GM04504 (cell line): ENCODE measurements at places on chromosomes 13 and 19.

- no peak for DNase-seq
Observed at GRCh38 chr13:94115054-94115453, 364.4 kb downstream of the DCT start.

- DNase-seq = peak; percentile 20
Observed at GRCh38 chr13:33446821-33447725, 161.5 kb upstream of the STARD13 start.

DNA sequence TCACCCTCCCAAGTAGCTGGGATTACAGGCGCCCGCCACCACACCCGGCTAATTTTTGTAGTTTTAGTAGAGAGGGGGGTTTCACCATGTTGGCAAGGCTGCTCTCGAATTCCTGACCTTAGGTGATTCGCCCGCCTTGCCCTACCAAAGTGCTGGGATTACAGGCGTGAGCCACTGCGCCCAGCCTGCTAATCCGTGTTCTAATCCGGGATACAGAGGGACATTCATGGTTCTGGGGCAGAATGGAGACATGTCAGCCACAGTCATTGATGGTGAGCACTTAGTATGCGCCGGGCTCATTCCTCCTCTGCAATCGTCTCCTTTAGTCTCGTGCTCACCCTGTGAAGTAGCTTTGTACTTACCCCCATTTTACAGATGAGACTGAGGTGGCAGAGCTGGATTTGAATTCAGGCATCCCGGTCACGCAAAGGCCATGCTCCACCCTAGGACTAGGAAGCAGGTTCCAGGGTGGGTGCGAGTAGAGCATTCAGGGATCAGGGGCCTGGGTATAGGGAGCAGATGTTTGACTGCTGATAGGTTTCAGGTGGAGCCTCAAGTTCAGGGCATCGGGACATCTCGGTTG, 8.2 kb downstream of the RRAS start:
- no peak for DNase-seq

DNA sequence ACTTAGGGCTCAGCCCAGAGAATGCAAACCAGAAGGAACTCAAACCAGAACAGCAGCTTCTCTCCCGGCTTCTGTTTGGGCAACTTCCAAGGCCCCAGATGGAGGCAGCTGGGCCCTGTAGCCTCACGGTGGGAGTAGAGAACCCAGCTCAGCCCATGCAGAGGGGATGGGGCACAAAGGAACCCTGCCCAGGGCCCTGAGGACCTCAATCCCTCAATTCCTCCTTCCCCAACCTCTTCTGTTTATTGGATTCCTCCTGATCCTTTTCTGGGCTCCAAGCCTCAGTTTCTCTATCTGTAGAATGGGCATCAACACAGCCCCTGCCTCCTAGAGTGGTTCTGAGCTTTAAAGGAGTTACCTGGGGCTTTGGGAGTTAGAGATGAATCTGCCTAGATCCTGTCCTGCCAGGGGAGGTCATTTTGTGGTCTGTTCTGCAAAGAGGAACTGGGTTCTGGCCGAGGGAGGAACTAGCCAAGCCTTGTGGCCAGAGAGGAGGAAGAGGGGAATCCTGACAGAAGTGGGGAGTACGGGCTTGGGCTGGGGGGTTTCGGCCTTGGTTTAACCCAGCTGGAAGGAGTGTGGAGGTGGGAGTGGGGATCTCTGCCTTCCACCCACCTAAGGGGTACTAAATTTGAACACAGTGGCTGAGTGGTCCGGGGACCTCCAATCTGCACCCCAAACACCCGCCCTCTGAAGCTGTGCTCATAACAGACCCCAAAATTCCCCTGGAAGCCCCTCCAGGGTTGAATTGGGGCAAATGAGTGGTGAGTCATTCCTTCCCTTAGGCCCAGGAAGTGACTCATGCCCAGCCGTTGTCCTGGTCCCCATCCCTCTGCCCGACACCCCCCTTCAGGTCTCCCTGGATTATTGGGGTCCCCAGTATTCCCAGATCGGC, 2.7 kb downstream of the ADGRE5 start:
- DNase-seq = peak; percentile 32

DNA sequence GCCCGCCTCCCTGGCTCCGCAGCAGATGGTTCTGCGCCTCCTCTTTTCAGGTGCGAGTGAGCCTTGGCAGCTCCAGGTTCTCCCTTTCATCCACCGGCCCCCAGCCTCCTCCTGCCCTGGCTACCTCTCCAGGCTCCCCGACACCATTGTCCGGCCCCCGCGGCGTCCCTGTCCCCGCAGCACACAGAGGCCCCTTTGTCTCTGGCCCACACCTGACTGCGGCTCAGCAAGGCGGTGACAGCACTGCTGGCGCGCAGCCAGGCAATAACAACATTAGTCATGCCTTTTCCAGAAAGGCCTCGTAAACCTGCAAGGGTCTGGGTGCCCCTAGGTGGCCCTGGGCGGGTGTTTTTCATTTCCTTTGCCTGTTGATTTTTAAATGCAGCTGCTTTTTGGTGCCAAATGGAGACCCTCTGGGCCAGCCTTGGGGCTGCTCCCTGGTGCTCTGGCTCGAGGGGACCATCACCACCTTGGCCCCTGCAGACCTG, 73.2 kb upstream of the MEDAG start:
- DNase-seq = no peak

GRCh38 chr13:40589285-40590109, 76.9 kb downstream of the FOXO1 start:
- peak; percentile 24 for DNase-seq

GRCh38 chr13:21971662-21972621, 301.1 kb downstream of the FGF9 start:
- DNase-seq = peak; percentile 42

DNA sequence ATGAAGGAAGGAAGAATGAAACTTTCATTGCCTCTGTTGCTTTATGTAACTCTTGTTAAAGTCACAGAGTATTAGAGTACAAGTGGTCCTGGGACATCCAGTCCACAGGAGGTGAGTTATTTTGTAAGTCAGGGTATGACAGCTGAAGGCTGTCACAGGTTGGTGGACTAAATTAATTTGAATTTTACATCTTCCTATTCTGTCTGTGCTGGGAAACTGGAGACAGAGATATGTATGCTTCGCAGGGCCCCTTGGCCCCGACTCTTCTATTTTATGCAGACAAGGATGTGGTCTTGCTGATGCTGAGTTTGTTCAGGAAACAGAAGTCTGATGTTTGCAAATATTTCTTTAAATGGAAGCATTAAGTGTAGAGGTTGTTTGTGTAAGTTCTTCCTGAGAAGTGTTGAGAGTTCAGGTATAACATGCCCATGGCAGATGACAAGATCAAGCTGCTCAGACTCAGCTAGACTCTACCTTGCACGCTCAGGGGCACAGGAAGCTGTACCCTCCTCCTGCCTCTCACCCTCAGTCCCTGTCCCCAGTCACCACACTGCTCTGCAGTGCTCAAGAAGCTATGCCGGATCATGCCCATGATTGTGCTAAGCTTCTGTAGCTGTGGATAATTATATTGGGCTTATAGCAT, 23.4 kb downstream of the RASL11A start:
- no peak for DNase-seq

- peak; percentile 66 for DNase-seq
Observed at GRCh38 chr13:46961719-46962118, 64.9 kb upstream of the HTR2A start.

DNA sequence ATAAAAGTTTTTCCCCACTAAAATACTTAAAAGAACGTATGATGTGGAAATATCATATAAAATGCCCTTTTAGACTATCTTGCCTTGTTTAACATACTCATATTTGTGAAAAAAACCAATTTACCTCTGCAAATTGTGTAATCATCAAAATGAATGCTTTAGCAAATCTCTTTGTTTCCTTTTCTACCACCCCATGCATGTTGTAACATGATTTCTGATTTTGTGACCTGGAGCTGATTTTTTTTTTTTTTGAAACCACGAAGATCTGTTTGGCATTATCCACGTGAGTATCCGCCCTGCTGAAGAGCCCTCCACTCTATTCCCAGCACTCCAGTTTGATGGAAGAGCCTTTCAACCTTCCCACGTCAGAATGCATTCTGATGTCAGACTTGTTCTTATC, 245.8 kb upstream of the NBEA start:
- DNase-seq = no peak

GRCh38 chr13:37273836-37274235, 168.4 kb upstream of the CSNK1A1L start:
- DNase-seq = no peak

- no peak for DNase-seq
Observed at GRCh38 chr13:43512221-43512620, 274.6 kb downstream of the ENOX1 start.

DNA sequence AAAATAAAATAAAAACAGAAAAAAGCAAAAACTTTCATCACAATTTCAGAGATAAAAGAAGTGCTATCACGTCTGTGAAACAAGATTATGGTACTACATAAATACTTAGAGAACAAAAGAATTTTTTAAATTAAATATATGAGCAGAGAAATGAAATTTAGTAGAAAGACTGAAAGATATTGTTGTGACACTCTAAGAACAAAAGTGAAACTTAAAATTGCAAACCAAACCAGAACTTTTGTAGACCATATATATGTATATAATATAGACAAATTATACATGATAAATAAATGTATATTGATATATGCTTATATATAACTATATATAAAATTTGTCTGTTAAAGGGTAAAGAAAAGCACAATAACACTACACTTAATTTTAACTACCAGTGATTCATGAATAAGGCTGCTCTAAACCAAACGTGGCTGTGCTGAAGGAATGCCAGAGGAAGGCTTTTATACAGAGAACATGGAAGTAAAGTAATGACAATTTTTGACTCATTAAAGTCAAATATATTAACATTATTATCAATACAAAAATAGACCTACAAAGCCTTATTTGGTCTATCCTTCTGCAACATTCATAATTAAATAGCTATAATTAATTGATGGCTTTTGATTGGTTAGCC, 1516.7 kb upstream of the PCDH20 start:
- DNase-seq = no peak

DNA sequence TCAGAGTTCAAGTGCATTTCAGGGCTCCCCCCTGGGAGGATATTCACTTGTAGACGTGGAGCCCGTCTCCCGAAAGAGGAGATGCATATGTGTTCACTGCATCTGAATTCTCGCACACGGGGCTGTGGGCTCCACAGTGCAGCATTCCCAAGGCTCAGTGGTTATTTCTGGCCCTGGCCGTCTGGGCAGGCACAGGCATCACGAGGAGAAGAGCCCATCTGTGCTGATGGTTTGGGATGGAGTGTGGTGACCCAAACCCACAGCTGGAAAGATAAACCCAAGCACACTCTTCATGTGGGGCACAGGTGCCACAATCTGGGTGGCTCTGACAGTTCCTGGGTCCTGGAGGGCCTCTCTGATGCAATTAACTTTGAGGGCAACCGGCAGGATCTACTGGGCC, 242.1 kb downstream of the TSHZ3 start:
- no peak for DNase-seq

- DNase-seq = no peak
Observed at GRCh38 chr13:23915308-23915707, 18.0 kb upstream of the C1QTNF9B start.

GRCh38 chr13:23979361-23980159, 82.3 kb upstream of the C1QTNF9B start:
- DNase-seq = peak; percentile 71

DNA sequence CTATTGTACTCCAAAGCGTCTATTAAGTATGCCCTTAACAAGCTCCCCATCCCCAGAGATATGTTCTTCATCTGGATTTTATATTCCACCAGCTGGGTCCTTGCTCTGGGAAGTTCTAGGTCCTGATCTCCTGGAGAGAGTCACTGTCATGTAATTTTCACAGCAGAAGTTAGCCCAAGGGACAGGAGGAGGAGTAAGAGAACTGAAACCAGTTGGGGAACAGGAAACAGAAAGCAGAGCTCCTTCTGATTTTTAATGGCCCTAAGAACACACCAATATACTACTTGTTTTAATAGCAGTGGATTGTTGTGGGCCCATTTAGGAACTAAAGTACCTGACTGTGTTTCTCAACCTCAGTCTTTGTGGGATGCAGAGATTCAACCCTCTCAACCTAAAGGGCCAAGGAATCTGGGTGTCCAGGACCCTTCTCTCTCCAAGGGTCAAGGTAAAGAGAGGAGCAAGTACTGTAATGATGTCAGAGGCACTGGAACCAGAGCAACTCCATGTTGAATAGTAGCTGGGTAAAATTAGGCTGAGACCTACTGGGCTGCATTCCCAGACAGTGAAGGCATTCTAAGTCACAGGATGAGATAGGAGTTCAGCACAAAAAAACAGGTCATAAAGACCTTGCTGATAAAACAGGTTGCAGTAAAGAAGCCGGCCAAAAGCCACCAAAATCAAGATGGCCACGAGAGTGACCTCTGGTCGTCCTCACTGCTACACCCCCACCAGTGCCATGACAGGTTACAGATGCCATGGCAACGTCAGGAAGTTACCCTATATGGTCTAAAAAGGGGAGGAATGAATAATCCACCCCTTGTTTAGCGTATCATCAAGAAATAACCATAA, 8.1 kb upstream of the FPR3 start:
- DNase-seq = no peak

DNA sequence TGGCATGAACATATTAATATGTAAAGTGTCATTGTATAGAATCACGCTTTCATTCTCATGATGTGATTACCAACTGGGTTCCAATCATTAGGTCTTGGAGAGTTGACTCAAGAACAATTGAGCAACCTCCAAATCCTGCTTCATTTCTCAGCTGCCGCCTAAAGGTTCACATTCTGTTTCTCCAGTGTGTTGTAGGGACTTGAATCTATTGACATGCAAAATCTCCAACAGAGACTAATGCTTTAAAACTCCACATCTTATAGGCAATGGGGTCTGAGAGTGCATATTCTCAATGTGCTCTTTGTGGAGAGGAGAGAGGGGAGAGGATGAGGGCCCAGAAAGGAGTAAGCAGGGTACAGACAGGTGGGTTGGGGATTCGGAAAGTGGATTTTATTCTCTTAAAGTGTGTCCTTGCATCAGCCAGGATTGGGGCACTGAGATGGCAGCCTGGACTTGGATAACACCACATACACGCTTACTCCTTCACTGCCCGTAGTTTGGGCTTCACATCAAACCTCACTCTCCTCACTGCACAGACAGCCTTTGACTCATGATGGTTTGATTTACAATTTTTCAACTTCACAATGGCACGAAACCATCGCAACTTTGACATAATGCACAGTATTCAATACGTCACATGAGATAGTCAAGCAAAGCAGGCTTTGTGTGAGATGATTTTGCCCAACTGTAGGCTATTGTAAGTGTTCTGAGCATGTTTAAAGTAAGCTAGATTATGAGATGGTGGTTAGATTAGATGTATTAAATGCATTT, 241.3 kb upstream of the IRS2 start:
- no peak for DNase-seq

DNA sequence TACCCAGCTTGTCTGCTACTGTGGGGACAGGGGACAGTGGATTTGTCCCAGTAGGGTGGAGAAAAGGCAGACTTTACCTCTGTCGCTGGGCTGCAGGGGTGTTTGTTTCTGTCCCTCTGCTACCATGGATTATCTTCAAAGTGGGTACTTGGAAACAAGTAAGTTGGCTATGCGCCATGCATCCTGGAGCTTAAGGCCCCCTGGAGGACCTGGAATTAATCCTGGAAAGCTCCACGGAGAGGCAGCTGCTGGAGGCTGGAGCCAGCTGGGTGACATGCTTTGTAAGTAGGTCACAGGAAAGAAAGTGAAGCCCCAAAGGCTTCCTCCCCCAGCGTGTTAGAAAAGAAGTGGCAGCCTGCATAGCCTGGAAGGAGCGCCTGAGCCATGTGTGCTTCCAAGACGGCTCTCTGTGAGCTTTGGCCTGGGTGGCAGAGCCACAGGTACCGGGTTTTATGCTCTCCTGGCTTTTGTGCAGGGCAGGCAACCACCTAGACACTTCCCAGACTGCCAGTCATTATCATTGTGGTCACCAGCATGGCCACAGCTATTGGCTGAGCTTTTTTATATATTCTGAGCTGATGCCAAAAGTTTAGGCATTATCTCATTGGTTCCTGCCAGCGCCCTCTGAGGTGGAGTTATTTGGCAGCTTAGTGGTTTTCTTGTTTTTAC, 9.5 kb downstream of the B3GLCT start:
- peak; percentile 37 for DNase-seq
